ACHN (cell line): ENCODE measurements at places on chromosomes 11 and 22.

GRCh38 chr11:116136987-116137674 lies 632.9 kb upstream of the CADM1 start:
- DNase-seq, result no peak

GRCh38 chr22:33070600-33070999 lies 12.4 kb upstream of the SYN3 start:
- no peak for DNase-seq

- no peak for DNase-seq
Observed at GRCh38 chr22:46354176-46354992, 18.9 kb downstream of the TRMU start.

DNA sequence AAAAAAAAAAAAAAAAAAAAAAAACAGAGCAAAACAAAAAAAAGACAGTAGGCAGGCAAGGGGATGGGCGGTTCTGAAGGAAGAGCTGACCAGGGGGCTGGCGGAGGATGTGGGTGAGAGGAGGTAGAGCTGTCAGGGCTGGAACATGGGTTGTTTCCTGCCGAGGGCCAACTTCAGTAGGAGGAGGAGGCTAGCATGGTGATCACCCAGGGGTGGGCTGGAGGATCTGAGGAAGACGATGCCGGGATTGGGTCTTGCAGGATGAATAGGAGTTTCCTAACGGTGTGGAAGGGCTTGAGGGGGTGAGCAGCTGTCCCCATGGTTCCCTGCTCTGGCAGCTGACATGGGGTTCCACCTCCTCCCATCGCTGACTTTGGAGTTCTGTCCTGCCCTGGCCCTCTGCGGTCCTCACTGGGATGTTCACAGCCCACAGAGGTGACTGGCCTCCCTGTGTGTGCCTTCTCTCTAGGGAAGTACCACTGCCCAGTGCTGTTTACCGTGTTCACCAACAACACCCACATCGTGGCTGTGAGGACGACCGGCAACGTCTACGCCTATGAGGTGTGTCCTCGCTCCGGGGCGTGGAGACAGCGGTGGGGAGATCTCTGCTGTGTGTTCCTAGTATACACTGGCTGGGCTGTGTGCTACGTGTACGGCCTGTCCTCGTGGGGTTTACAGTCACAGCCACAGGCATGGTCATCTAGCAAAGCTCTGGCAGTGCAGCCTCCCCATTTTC lies 15.2 kb downstream of the PPIL2 start:
- DNase-seq, result no peak

DNA sequence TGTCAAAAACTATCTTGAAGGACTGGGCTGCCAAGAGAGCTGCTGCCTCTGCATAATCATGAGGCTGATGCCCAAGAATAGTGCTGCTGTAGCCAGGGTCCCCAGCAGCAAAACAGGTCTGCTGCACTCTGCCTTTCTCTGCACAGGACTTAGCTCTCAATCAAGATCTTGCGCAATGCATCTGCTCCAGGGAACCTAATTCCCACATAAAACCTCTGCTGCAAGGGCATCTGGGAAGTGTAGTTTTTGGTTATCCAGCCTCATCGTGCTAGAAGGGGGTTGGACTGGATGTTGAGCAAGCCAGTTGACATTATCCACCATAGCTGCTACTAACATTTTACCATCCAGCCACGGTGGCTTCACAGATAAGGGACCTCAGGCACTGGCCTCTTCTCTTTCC lies 192.7 kb downstream of the C11orf91 start:
- DNase-seq, result no peak

DNA sequence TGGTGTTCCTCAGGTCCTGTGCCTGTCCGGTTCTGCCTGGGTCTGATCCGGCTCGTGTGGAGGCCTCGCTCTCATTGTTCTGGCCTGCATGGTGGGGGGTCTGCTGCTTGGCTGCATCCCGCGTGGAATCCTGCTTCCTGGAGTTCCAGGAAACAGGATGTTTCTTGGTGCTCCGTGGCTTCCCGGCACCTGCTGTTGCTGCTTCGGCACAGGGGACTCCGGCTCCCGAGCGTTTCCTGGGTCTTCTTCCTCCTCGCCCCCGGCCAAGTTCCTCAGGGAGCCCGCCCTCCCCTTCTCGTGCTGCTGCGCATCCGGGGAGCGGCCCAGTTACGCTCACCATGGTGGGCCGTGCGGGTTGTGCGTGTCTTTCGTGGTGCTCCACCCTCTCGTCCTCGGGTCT lies 29.9 kb downstream of the GLB1L2 start:
- DNase-seq, result no peak

DNA sequence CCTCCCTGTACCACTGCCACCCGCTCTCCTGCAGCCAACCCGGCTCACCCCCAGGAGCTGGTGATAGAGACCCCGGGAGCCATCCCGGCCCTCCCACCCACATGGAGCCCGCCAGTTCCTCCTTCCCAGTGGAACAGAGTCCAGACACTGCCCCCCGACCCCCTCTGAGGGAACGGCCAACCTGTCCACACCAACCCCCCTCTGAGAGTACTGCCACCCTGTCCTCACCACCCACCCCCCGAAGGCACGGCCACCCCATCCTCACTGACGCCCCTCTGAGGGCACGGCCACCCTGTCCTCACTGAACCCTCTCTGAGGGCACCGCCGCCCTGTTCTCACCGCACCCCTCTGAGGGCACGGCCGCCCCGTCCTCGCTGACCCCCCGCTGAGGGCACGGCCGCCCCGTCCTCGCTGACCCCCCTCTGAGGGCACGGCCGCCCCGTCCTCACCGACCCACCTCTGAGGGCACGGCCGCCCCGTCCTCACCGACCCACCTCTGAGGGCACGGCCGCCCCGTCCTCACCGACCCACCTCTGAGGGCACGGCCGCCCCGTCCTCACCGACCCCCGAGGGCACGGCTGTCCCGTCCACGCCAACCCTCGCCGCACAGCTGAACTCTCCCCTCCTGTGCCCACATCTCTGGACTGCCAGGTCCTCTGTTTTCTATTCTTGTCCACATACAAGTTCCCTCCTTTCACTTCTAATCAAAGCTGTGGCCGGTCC lies 18.0 kb downstream of the TOLLIP start:
- no peak for DNase-seq

- no peak for DNase-seq
Observed at GRCh38 chr11:25038131-25038530, 541.3 kb downstream of the LUZP2 start.

DNA sequence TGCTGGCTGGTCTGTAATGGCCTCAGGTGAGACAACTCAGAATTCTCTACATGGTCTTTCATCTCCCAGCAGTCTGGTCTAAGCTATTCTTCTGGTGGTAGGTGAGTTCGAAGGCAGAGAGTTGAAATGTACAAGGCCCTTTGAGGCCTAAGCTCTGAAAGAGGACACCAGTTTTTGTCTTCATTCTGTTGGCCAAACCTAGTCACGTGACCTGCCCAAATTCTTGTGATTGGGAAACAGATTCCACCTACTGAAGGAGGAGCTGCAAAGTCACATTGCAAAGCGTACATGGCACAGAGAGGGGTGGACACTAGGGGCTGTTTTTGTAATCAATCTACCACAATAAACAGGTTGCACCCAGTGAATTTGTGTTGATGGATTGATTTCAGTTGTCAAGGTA lies 193.5 kb downstream of the NAV2 start:
- no peak for DNase-seq
